ENCODE measurements at places on chromosomes 7 and 10.
A peak's percentile ranks its signal among the peaks of the same experiment; 100 is the strongest.

DNA sequence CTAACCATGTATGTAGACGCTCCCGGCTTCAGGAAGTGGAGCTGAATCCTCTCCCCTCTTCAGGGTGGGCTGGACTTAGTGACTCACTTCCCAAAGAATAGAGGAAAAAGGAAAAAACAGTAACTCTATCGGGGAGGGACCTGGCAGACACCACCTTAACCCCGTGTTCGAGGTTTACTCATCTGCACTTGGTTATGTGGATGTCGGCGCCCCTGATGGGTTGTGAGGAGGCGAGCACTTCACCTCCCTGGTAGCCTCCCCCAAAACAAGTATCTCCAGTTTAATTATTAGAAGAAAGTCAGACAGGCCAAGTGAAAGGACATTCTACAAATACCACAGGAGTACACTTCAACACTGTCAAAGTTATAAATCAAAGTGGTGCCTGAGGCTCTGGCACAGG lies 559.7 kb downstream of the TCERG1L start:
- no peak for DNase-seq

DNA sequence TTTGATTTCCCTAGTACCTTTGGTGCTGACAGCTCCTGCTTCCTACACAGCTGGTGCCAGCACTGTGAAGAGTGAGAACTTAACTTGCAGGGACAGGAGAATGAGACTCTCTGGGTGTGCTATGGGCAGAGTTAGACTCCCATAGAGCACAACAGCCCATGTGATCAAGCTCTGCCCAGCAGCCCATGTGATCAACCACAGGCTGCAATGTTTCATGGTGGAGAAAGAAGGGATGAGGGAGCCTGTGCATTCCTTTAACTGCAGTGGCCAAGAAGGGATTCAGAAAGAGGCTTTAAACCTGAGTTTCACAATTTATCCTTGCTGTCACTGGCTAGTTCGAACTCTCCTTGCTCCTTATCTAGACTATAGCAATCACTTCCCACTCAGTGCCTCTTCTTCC lies 10.0 kb upstream of the MEST start:
- no peak for DNase-seq

DNA sequence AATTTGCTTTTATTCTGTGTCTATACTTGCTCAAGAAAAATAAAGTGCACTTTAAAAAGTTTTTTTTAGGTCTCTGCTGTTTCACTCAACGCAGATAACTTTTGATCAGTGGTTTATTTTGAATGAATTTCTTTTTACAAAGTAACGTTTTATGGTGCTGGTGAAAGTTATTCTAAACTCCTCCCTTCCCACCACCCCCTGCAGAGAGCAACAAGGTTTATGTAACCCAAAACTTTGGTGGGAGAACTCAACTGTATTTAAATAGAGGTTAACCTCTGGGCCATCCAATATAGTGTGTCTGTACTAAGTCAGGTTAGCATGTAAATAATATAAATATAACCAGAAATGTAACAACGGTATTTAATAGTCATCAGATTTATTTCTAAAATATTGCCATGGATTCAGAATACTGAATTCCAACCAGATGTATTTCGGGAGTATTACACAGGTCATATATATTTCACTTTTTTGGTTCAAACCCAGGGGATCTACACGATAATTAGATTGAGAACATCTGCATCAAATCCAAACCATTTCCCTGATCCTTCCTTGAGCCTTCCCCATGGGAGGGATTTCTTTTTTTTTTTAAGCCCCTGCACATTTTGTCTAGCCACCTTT lies 3.9 kb upstream of the CUX1 start:
- DNase-seq: no peak

GRCh38 chr7:16028103-16028502 lies 341.6 kb upstream of the MEOX2 start:
- no peak for DNase-seq

GRCh38 chr7:47102331-47102841 lies 479.5 kb downstream of the TNS3 start:
- no peak for DNase-seq

GRCh38 chr10:120453886-120454285 lies 3.1 kb upstream of the PLPP4 start:
- no peak for DNase-seq

DNA sequence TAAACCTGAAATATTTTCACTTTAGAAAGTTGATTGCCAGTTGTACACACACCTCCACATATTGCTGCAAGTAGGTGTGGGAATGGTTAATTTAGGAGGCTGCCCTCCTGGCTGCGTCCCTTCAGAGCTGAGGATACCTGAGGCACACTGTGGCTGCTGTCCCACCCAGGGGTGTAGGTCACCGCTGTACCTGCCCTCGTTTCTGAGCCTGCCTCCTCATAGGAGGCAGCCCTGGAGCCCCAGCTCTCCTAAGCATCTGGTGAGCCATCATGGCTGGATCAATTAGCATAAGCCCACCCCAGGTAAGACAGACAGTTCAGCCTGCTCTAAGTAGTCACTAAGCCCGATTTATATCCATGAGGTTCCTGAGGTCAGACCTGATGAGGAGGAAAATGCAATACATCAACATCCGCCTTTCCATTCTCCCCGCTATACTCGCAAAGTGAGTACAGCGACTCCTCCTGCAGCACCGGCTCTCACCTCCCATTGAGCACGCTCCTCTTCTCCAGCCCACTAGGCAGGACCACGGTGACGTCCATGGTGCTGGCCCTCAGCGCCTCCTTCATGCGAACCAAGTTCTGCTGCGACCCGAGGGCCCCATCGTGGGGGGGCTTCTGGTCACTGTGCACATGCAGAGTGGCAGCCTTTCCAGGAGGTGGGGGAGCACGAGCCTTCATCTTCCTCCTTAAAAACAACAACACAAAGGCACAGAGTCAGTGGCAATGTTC lies 97.2 kb downstream of the COBL start:
- no peak for DNase-seq

GRCh38 chr7:961546-962400 lies 7.3 kb upstream of the ADAP1 start:
- no peak for DNase-seq

DNA sequence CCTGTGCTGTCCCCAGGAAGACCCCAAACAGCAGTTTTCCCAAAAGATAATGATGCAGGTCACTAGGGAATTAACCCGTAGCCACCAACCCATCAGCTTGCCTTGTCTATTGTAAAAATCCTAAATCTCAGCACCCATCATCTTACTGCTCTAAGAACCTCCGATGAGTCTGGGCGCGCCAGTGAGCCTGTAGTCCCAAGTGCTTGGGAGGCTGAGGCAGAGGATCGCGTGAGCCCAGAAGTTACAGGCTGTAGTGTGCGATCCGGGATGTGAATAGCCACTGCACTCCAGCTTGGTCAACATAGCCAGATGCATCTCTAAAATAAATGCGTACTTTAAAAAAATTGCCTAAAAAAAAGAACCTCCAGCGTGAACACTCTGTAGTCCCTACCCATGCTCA lies 951 bp downstream of the AS3MT start:
- DNase-seq: no peak

GRCh38 chr7:46930366-46930765 lies 651.5 kb downstream of the TNS3 start:
- DNase-seq: no peak

DNA sequence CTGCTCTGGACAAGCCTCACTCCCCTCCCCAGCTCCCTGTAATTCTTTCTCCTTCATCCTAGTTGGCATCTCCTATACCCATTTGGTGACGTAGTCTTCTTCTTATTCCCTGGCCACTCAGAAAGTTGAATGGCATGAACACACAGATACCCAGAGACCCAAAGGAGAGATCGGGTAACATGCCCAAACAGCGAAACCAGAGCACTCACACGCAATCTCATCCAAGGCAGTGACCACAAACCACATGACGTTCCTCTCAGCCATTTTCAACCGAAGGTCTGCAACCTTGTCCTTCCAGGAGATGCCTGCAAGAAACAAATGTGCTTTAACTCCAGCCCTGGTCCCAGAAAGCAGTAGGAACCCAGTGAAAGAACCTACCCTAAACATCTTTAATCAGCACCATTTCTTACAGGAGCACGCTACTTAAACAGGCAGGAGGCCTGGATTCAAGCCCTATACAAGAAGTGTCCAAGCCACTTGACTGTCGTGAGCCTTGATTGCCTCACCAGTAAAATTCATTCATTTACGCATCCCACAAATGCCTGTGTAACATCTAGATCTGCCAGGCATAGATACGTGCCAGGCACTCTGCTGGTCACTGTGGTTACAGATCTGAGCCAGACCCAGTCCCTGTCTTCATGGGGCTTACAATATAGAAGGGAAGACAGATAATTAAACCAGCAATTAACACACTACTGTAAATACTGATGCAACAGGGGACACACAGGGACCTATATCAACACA lies 37.1 kb downstream of the XPNPEP1 start:
- no peak for DNase-seq

DNA sequence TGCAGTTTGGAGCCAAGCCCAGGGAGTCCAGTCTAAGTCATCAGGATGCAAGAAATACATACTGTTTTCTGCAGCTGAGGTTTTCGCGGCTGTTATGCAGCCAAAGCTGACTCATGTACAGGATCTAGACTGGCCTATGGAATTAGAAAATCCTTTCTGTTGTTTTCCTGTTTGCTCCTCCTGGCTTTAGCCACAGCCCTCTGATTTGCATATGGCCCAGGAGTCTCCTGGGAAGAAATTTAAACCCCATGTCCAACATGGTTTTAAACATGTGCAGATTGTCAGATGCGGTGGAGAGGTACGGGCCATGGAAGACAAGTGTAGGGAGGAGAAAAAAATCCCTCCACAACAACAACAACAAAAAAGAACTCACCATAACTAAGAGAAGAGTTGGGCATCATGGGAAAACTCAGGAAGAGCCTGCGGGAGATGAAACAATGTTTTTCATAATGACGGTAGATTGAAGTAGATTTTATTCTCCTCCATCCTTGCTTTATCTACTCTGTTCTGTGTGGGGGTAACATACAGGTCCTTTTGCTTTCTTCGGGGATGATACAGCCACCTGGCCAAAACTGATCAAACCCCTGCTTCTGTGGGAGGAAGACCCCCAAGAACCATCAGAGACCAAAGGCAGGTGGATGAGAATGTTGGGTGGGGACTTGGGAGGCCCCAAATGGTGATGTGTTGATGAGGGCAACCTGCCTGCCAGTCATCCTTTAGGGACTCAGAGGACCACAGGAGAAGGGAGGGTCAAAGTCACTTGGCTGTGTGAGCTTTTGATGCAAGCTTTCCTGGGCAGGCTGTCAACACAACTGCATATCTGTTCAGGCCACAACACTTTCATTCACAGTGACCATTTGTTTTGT lies 29.8 kb upstream of the GNA12 start:
- DNase-seq: no peak

GRCh38 chr10:46255801-46256747 lies 30.7 kb upstream of the ANTXRL start:
- no peak for DNase-seq

DNA sequence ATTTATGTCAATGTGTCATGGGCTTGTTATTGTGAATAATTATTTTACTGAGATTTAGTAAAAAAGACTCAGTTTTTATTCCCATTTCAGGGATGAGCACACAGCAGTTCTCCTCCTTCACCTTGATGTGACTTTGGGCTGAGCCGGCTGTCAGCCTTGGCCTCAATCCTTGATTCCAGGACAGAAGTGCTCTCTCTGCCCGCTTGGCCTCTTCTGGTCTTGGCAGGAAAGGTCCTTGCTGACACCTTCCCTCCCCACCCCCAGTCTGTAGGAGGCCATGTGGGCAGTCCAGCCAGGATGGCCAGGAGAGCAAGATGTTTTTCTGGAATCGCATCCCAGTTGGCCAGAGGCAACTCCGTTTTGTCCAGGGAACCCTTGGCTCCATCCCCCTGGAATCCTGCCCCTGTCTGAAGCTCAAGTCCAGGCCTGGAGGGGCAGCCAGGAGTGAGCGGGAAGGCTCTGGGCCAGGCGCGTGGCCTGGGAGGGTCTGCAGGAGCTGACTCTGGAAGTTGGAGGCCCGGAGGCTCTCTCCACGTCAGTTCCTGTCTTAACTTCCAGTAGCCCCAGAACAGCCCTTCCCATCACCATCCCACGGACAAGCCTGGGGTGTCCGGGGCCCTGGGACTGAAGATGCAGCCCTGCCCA lies 100.9 kb downstream of the PDGFA start:
- DNase-seq: no peak

- DNase-seq: peak; percentile 30
These were observed 118.5 kb downstream of the VTI1A start for GRCh38 chr10:112565434-112566053.

DNA sequence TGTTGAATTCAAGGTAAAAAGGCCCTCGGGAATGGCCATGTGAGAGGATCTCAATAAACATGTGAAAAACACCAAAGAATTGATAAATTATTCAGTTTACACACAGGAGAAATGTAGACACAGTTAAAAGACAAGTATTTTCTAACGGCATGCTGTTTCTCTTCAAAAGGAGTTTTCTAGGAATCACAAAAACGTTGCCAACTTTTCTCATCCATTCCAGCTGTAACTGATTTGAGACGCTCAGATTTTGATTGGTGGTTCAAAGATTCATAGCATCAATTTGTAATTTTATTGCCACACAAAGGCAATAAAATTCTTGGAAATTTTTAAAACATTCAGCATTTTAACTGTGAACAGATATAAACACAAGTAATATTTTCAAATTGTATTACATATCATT lies 384.9 kb upstream of the PFKP start:
- DNase-seq: no peak

- no peak for DNase-seq
These were observed 3.0 kb upstream of the NCAPG2 start for GRCh38 chr7:158707610-158708009.

- no peak for DNase-seq
These were observed 365.6 kb upstream of the MGMT start for GRCh38 chr10:129101232-129101980.

GRCh38 chr7:140317597-140317996 lies 80.7 kb downstream of the SLC37A3 start:
- DNase-seq: no peak

Measured in NCI-H1048 (cell line).